CD8-positive, alpha-beta memory T cell (primary cell): ENCODE measurements at places on chromosomes 5 and 9. TPM values are rescaled to one million over a fixed set of nuclear protein-coding genes. Genes with fewer than 3 reads are reported as not detected.

DNA sequence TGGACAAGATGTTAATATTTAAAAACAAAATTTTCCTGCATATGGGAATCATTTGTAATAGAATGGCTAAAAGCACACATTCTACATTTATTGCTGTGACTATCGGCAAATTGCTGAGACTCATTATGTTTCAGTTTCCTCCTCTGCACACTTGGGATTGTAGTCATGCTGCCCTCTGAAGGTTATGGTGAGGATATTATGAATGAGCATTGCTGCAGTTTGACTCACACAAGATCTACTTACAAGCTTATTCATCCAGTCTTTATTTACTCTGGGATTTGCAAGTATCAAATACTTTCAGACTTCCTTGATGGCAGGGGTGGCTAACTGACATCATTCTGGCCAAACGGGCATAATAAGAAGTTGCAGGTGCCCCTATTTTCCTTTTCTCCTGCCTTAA, 9.5 kb upstream of the NFIL3 start:
- H3K36me3 ChIP-seq: no peaks in the 10 kb centered on the region
- no peaks in the 10 kb centered on the region for H3K4me1 ChIP-seq
- H3K27me3 ChIP-seq: no peaks in the 10 kb centered on the region
- no peak overlapping the region for H3K4me3 ChIP-seq
- no peak overlapping the region for H3K27ac ChIP-seq
- no peak for DNase-seq

GRCh38 chr5:52392321-52392720, 395.4 kb upstream of the ITGA1 start:
- H3K36me3 ChIP-seq: no peaks in the 10 kb centered on the region
- H3K27me3 ChIP-seq: no peaks in the 10 kb centered on the region
- no peak overlapping the region for H3K27ac ChIP-seq
- DNase-seq: no peak

- DNase-seq: no peak
- H3K4me3 ChIP-seq: no peak overlapping the region
- H3K36me3 ChIP-seq: no peaks in the 10 kb centered on the region
- no peak overlapping the region for H3K27ac ChIP-seq
These were observed 13.4 kb upstream of the HABP4 start for GRCh38 chr9:96436456-96437126.

GRCh38 chr5:24215114-24215513, 429.7 kb downstream of the CDH10 start:
- no peak overlapping the region for H3K27ac ChIP-seq
- DNase-seq: no peak
- no peaks in the 10 kb centered on the region for H3K36me3 ChIP-seq
- H3K4me1 ChIP-seq: no peaks in the 10 kb centered on the region

DNA sequence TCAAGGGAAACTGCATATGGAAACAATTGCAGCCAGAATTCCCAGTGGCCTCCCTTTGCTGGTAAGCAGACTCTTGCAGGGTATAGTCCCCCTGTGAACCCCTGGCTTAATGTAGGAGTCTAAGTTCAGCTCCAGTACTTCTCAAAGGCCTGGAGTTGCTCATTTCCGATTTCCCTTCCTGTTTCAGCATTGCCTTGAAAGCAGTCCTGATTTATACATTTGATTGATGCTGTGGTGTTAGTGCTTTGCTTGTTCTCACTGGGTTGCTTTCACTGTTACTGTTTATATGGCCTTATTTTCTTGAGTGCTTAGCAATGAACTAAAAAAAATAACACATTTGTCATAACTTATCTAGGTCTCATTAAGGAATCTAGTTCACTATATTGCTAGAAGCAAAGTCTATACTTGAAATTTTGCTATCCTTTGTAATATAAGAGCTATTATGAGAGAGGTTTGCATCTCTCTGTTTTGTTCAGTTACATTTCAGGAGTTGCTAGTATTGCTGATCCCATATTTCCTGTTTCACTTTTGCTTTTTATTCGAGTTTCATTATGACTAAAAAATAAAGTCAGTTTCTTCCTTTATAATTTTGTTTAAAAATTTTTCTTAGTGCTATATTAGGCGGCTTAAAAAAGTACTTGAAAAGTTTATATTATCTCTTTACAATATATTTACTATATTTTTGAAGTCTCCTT, 122.4 kb upstream of the NMUR2 start:
- no peaks in the 10 kb centered on the region for H3K27me3 ChIP-seq
- H3K36me3 ChIP-seq: no peaks in the 10 kb centered on the region
- peaks cover 8% of the 10 kb centered on the region for H3K4me1 ChIP-seq

- DNase-seq: no peak
- H3K4me3 ChIP-seq: no peak overlapping the region
- H3K27me3 ChIP-seq: no peaks in the 10 kb centered on the region
- no peaks in the 10 kb centered on the region for H3K4me1 ChIP-seq
These were observed 236.1 kb downstream of the ADAMTSL1 start for GRCh38 chr9:18710065-18710464.

GRCh38 chr5:72455476-72455875, 51.7 kb downstream of the ZNF366 start:
- no peaks in the 10 kb centered on the region for H3K27me3 ChIP-seq
- H3K27ac ChIP-seq: no peak overlapping the region
- no peak overlapping the region for H3K4me3 ChIP-seq
- H3K4me1 ChIP-seq: no peaks in the 10 kb centered on the region
- no peaks in the 10 kb centered on the region for H3K36me3 ChIP-seq

GRCh38 chr9:124894035-124894740, 32.3 kb downstream of the ARPC5L start:
- no peak overlapping the region for H3K27ac ChIP-seq
- no peaks in the 10 kb centered on the region for H3K27me3 ChIP-seq
- DNase-seq: no peak
- H3K36me3 ChIP-seq: peaks cover 35% of the 10 kb centered on the region
- H3K4me3 ChIP-seq: no peak overlapping the region

DNA sequence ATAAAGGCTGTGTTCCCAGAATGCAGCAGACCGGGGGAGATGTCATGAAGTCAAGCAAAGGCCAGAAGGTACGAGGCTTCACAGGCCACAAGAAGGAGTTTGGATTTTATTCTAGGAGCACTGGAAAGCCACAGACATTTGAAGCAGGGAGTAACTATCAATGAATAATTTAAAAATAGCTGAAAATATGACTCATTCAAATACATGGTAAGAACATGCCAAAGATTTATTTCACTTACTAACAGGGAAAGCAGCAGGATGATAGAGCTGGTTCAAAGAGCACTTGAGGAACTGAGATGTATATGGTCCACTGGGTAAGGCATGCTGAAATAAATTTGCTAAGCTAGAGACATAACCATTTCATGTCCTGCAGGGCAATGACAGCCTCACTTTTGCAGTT, 53.2 kb downstream of the MSX2 start:
- H3K4me3 ChIP-seq: no peak overlapping the region
- no peaks in the 10 kb centered on the region for H3K27me3 ChIP-seq
- no peak overlapping the region for H3K27ac ChIP-seq
- DNase-seq: no peak

GRCh38 chr5:176712546-176713304, 65.4 kb downstream of the TSPAN17 start:
- no peaks in the 10 kb centered on the region for H3K36me3 ChIP-seq
- no peaks in the 10 kb centered on the region for H3K4me1 ChIP-seq
- no peak overlapping the region for H3K4me3 ChIP-seq
- H3K27ac ChIP-seq: no peak overlapping the region
- no peaks in the 10 kb centered on the region for H3K27me3 ChIP-seq

- H3K4me3 ChIP-seq: peak overlapping the region; percentile 77
- H3K36me3 ChIP-seq: no peaks in the 10 kb centered on the region
- peak; percentile 52 for DNase-seq
- peak overlapping the region; percentile 69 for H3K27ac ChIP-seq
- H3K4me1 ChIP-seq: peaks cover 30% of the 10 kb centered on the region
These were observed 7.6 kb downstream of the PTCH1 start for GRCh38 chr9:95508968-95509850.

Gene IFNB1
- not detected for total RNA-seq

Gene CBY3
- 0.57 TPM for total RNA-seq

Gene SNX2
- total RNA-seq: 42.7 TPM
